ENCODE measurements at places on chromosomes 11 and 22.

DNA sequence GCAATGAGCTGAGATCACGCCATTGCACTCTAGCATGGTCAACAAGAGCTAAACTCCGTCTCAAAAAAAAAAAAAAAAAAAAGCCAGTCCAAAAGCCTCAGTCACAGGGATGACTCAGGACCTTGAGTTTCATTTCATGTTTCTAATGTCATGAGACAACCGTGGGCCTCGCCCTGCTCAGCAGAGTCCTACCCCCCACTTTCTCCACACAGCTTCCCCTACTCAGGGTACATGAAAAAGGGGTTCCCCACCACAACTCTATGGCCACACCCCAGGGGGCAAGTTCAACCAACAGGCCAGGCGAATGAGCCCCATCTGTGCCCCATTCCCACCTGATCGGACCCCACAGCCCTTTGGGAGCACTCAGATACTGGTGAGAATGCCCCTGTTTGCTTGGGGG is 24.3 kb upstream of the ADA2 start:
- peak; percentile 12 for DNase-seq

GRCh38 chr22:19654338-19654987 is 59.8 kb upstream of the SEPTIN5 start:
- no peak for DNase-seq

DNA sequence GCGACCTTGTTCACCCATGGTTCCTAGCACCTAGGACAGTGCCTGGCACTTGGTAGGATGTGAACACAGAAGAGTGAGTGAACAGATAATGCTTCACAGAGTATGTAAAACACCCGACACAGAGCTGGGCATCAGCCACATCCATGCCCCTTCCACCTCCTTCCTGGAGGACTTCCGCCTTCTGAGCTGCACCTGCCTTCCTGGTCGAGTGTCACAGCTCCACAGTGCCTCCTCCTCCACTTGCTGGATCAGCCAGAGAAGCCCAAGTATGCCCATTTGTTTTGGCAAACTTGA is 20.1 kb downstream of the PRDM11 start:
- no peak for DNase-seq

- DNase-seq = peak; percentile 11
Measured at GRCh38 chr11:119885861-119886567, 157.0 kb upstream of the NECTIN1 start.

- DNase-seq = peak; percentile 54
Measured at GRCh38 chr11:93225662-93226061, 27.9 kb upstream of the SLC36A4 start.

GRCh38 chr11:65301491-65302329 is 13.0 kb upstream of the CDC42EP2 start:
- DNase-seq = no peak

DNA sequence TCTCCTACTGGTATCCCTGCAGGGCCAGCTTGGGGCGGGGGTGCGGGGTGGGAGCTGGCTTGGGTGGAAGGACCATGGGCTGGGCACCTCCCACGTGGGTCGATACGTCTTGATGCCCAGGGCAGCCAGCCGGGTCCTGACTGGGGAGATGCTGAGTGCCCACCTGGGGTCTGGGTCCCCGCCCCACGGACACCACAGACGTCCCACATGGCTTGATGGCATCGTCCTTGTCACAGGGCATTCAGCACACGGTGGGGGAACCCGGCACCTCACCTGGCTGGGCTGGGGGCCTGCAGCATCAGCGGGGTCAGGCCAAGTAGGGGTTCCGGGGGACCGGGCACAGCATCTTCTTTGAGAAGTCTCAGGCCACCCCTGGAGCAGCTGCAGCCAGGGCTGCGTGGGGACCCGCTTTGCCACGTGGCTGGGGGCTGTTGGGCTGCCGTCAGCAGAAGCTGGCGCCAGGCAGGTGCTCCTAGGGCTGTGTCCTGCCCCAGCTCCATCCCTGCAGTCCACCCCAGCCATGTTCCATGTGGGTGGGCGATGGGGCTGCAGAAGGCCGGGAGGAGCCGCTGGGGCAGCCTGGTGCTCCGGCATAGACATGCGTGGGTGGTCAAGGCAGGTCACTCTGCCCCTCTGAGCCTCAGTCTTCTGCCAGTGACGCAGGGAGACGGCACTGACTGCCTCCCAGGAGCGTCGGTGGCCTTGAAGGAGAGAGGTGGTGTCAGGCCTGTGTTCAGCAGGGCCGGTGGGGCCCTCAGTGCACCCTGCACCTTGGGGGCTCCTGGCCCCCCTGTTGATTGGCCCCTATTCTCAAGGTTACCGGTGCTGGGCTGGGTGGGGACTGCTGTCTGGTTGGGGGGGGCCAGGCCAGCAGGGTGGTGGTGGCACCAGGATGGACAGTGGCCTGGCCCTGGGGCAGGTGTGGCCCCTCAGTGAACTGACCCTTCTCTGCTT is 8.4 kb downstream of the SELENOO start:
- no peak for DNase-seq

DNA sequence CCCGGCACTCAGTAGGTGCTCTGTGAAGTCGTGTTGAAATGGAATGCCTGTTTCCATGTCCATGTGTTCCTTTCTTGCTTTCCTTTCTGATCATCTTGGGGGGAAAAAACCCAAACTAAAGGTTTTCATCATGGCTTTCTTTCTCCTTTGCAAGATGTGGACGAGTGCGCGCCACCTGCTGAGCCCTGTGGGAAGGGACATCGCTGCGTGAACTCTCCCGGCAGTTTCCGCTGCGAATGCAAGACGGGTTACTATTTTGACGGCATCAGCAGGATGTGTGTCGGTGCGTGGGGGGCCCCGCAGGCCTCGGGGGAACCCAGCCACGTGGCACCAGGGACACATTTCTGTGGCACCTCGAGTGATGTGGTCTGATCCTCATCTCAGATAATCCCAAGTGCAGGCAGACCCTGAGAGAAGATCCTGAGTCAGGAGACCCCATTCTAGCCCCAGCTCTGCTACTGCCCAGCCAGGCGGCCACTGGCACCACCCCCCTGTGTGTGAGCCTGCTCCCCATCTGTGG is 39.4 kb downstream of the FBLN1 start:
- no peak for DNase-seq

DNA sequence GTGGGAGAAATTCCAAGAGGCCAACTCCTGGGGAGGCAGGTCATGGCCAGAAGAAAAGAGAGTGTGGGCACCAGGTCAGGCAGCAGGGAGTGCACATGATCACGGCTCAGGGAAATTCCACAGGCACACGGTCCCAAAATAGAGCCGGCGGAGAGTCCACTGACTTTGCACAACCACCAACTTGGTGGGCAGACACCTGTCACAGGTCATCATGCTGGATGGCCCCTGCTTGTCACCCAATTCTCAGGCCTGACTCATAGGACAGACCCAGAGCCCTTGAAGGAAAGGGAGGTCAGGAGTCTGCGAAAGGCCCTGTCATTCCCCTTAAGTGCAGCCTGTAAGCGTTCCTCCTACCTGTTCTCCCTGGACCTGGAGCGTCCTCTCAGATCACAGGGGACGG is 15.8 kb downstream of the APOL2 start:
- DNase-seq = no peak

DNA sequence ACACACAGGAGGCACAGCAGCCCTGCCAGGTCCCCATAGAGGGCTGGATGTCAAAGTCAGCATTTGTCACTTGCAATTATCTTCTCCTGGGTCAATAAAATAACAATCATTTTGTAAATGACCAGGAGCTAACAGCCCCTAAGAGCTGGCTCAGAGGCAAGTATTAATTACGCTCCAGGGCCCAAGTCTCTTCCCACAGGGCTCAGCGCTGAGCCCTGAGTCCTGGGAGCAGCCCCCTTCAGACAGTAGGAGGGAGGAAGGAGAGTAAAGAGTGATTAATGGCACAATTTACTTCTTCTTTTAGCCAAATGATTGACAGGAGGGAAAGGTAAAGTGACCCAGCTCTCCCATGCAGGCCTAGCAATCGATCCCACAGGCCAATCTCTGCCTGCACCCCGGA is 99.0 kb upstream of the DRD2 start:
- no peak for DNase-seq

DNA sequence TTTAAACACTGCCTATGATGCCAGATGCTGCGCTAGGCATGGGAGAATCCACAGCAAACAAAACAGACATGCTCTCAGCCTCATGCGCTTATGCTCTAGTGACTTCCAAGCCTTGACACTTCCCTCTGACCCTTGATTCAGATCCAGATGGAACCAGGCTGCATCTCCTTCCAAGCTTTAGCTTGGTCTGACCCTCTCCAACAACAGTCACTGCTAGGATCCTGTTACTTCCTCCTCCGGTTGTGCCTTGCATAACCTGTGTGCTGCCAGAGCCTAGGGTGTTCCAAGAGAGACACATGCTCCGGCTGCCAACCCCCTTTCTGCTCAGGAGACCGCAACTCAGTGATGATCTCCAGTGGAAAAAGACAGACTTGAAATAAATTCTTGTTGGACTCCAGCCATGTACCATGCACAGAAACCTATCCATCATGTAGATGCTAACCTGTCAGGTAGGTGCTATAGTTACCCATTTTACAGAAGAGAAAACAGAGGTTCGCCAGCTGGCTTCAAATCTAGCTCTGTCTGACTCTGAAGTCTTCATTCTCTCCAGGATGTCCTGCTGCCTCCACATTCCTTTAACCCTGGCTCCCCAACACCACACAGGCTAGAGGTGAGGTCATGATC is 136.3 kb upstream of the TEAD1 start:
- no peak for DNase-seq

DNA sequence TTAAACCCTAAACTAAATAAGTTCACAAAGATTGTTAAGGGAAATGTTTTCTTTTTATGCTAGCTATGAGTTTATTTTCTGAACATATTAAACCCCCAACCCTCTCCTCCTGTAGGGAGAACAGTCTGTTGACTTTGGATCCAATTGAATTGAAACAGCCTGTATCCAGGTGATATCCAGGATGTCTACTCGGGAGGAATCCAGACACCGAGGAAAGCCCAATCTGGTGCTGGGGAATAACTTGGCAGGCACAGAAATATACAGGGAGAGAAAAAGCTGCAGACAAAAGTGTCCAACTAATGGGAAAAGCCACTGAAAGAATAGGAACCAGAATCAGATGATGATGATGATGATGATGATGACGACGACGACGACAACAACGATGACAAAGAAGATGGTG is 93.9 kb upstream of the API5 start:
- no peak for DNase-seq

DNA sequence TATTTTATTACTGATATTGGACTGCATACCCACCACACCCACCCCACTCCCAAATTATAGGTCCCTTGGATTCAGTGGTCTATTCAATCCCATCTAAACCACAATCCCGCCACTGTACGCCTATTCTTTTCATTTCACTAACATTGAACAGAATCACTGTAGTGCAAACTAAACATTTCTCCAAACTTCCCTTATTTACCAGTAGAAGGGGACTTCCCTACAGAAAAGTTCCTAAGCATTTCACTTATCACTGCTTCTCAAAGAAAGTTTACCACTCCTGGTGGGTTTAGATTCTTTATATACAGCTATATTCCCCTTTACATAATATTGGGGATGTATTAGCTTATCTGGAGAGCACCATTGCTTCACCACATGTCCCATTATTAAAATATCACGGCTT is 29.3 kb downstream of the OR8B12 start:
- no peak for DNase-seq

GRCh38 chr11:10460611-10461275 is 5.7 kb downstream of the AMPD3 start:
- DNase-seq = no peak

DNA sequence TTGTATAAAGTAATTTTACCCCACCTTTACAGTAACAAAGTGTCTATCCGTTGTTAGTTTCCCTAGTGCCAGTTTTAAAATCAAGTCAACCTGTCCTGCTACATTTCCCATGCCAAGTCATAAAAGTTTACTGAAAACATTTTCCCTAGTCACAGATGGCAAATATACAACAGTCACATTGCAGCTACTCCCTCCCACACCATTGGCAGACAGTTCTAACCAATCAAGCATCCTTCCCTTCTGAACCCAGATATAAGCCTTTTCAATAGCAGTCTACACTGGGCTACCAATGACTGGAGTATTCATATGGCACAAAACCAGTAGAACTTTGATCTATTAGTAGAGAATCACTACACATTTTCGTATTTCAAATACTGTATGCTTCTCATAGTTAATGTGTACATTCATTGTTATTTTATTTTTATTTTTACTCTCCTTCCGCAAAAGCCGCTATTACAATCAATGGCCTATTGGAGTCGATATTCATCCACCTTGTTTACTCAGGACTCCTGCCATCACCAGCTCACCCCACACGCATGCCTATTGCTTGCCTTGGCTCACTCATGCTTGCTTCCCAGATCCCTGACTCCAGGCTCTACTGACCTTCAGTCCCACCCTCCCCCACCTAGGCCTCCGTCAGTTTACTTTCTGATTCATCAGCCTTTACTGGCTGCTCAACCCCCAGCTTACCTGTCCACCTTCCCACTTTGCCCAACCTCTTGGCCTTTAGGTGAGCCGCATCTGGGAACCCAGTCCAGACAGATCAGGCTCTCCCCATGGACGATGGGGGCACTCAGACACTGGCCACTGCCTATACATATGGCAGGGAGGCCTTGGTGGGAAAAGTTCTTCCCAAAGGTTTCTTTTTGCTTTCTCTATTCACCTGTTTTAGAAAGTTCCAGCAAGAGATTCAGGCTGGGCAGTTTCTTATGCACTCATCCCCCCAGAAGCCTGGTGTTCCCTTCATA is 408.4 kb downstream of the SOX6 start:
- DNase-seq = peak; percentile 51

- no peak for DNase-seq
Measured at GRCh38 chr11:30424844-30425243, 101.9 kb downstream of the ARL14EP start.

DNA sequence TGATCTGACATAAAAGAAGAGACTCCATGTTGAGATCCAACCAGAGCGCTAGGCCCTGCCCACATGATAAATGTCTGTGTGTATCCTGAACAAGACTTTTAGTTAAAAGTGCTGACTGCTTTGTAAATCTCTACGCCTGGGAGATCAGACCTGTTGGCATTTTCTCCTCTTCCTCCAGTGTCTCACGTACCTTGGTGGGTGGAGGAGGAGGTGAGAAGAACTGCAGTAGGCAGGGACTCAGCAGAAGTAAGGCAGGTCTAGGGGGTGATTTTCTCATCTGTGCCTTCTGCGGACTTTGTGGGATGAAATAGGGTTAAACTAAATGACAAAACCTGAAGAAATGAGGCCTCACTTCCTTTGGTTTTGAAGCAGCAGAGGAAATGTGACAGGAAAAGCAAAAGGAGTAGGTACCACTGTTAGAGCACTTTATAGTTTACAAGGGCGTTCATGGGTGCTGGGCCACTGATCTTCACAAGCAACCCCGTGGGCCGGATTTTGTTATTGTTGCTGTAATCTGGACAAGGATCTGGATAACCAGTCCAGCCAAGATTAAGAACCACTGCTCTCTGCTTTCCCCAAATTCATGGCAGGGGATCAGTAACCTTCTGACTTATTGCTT is 36.7 kb upstream of the PLET1 start:
- no peak for DNase-seq

GRCh38 chr11:65565624-65566453 is 4.4 kb upstream of the ZNRD2 start:
- DNase-seq = peak; percentile 41
